Stimulated activated CD4-positive, alpha-beta T cell treated with anti-CD3 and anti-CD28 coated beads, Interleukin-2, amount 100 ng/mL, for 48 hours (primary cell): ENCODE measurements at places on chromosomes 4 and X.

- no peak for DNase-seq
Measured at GRCh38 chr4:76737180-76737579, 160.8 kb downstream of the SOWAHB start.

DNA sequence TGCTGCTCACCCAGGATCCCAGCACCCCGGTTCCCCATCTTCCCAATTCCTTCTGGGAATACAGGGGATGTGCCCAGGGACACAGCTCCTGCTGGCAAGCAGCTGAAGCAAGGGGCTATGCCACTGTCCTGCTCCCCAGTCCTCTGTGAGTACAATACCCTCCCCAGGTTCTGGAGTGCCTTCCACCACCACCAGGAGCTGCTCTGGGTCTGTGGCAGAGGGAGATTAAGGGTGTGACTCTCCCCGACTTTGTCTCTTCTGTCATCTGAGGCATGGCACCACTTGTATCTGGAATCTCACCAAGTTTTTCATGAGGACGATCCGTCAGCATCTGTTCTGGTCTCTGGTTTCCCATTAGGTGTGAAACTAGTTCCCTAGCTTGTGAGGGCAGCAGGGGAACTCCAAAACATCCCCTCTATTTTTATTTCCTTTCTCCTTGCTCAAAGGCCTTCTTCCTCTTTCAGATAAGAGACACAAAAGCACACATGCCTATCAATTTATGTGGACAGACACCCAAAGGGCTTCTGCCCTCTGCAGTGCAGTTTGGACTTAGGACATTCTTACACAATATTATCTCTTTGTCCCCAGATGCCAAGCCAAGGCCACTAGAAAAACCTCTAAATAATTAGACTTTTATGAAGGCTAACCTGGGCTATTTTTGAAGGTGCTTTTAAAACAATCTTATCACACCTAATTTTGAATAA, 26.8 kb downstream of the MGST2 start:
- DNase-seq, result no peak

DNA sequence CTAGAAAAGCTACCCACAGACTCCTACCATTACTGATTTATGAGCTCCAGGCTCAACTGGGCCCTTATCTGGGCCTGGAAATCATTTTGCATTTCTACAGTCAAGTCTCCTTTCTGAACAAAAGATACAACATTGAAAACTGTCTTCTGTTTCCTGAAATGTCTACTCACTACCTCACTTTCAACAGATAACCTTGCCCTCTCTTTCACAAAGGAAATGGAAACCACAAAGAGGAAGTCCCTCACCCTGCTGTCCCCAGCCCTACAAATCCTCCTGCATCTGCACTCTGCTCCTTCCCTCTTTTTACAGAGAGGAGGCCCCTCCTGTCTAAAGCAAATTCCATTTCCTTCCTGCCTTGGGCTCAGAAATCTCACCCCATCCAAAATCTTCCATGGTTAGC, 24.8 kb upstream of the CYBB start:
- DNase-seq, result no peak

DNA sequence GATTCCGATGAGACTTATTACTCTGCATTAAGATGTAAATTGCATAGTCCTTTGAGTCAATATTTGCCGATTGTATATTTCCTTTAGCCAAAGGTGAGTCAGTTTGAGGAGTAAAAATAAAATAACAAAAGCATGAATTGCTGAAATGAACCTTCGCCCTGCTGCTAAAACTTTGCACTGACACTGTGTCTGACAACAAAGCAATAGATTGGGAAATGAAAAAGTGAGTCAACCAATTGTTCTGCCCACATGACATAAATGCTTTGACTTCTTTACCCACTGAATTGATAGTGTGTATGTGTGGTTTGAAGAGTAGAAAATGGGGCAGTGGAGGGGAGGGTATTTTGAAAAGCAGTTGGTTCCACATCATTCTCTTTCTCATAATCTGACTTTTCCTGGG, 88.4 kb upstream of the AFF2 start:
- no peak for DNase-seq

- no peak for DNase-seq
Measured at GRCh38 chr4:120291541-120291940, 224.9 kb upstream of the MAD2L1 start.

DNA sequence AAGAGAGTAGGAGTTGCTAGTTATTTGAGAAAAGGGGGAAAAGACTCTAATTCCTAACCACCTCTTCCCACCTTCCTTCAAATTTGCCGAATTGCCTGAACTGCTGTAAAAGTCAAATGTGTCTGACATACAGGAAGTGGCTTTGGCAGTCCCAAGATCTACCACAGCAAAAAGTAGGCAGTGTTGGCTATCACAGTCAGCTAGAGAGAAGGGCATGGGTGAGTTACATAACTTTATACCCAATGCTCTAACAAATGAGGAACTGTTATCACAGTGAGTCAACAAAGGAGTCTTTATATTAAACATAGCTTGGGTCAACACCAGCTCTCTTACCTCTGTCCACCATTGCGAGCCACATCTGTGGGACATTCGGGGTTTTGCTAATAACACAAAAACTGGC, 2.4 kb upstream of the MBNL3 start:
- DNase-seq, result no peak

DNA sequence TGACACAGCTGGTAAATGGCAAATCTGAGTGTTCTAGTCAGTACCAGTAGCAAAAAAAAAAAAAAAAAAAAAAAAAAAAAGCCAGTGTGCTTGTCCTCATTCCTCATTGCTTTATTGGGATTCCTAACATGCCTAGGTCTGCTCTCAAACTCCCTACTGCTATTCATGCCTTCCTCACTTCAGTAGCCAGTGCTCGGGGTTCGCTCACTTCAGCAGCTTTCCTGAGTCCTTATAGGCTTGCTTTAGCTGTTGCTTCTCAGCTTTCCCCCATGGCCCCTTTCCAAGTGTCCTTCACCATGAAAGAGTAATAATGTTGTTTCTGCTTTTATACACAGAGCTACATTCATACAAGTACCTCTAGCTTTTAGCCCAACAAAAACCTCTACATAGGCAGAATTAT, 30.8 kb downstream of the SLITRK2 start:
- no peak for DNase-seq

GRCh38 chr4:125041372-125041930, 273.3 kb upstream of the FAT4 start:
- DNase-seq, result no peak

- no peak for DNase-seq
Measured at GRCh38 chr4:90187148-90187884, 60.1 kb downstream of the CCSER1 start.

GRCh38 chr4:95293014-95293413, 255.8 kb downstream of the UNC5C start:
- no peak for DNase-seq

DNA sequence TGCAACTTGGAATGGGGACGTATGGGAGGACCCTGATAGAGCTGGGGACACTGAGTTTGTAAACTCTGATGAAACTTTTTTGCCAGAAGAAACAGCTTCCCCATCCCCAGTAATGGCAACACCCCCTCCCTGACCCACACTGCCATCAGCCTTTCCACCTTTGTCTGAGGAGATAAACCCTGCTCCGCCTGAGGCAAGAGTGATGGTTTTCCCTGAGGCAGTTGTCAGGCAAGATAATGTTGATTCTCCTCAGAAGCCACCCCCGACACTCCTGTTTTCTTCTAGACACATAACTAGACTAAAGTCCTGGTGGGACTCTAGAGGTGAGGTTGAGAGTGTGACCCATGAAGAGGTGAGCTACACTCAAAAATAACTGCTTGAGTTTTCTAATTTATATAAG, 71.9 kb upstream of the STK26 start:
- DNase-seq, result no peak

GRCh38 chr4:11376571-11376970, 52.1 kb downstream of the HS3ST1 start:
- DNase-seq, result no peak

DNA sequence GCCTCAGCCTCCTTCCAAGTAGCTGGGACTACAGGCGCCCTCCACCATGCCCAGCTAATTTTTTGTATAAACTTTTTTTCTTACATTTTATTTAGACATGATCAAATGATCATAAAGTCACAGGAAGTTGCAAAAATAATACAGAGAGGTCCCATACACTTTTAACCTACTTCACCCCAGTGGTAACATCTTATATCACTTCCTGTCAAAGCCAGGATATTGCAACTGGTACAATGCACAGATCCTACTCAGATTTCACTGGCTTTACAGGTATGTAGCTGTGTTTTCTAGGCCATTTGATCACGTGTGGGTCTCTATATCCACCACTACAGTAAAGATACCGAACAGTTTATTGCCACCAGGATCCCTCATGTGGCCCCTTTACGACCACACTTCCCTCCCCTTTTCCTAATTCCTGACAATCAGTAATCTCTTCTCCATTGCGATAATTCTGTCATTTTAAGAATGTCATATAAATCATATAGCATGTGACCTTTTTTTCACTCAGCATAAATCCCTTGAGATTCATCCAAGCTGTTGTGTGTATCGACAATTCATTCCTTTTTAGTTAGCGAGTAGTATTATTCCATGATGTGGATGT, 18.0 kb downstream of the RPS6KA3 start:
- DNase-seq, result no peak

DNA sequence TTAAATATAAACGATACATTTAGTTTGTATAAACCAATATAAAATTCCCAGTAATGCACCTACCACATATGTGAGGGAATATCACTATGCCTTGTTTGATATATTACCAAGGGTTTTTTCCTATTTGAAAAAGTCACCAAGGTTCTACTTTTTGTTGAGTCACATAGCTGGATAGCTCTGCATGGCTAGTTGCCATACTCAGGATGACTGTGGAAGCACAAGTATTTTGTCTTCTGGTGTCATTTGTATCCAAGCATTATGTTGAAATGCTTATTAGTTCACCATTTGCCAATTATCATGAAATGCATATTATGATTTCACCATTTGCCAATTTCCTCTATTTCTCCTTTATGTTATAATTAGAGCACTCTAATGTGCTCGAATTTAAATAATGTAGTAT, 162.7 kb upstream of the TTC29 start:
- no peak for DNase-seq

DNA sequence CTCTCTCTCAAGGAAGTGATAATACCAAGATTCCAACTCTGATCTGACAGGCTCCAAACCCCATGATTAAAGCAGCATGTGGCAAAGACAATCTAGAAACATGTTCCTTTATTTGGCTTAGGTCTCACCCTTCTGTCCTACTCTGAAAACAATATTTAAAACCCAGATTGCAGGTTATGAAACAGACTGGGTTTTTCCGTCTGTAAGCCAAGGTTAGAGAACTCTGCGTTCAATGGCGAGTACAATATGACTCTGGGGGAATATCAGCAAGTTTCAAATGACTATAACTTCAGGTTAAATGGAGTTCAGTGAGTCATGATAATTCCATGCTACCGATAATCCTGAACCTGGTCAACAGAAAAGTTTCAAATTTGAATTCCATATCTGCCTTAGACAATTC, 50.8 kb downstream of the ANAPC10 start:
- DNase-seq, result no peak

- DNase-seq, result no peak
Measured at GRCh38 chrX:72255445-72255844, 16.6 kb upstream of the ERCC6L start.

GRCh38 chr4:102620697-102621497, 119.7 kb downstream of the NFKB1 start:
- no peak for DNase-seq

GRCh38 chr4:108171339-108172230, 2.9 kb upstream of the LEF1 start:
- peak; percentile 49 for DNase-seq

DNA sequence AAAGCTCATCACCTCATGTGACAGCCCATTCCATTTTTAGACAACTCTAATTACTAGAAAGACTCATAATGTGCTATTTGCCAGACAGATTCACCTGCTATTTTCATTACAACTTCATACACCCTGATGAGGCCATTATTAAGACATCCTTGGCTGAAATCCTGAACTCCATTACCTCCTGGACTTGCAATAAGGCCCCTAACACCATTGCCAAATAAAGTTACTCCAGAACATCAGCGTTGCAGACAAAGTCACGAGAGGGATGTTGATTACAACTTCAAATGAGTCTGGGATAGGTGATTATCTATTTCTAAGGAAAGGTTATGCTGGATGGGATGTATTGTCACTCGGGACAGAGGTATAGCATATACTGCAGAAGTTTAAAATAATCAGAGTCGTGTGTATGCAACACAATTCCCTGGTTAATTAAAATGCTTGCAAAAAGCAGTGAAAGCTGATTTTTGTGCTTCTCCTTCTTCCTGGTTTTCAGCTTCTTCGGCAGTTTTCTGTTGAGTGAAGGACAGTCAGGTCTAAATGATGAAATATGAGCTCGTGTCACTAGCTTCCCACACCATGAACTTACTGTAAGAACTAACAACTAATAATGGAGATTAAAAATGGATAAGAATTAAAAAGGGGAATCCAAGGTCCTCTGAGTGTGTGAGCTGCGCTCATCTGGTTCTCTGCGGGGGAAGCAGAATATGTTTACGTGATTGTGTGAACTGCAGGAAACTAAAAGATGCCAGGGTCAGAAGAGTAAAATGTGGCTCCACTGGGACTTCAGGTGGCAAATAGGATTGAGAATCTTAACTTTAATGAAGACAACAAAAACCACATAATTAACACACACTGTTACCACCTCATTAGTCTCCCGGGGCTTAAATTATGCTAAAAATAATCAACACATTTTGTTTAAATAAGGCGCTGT, 17.6 kb upstream of the SOD3 start:
- no peak for DNase-seq

DNA sequence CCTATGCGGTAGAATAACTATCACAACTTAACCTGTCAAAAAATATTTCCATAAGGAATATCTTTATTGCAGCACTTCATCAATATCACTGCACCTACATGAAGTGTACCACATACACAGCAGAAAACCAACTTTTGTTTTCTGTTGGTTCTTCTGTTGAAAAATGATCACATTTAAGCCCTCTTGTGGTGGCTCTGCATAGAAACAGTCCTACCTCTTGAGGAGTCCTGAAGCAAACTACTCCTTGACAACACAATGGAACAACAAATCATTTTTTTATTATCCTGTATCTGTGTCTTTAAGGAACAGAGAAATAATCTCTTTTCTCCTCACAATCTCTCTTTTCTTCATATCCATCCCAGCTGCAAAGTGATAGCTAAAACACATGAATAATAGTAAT, 39.8 kb upstream of the ATOH1 start:
- no peak for DNase-seq

DNA sequence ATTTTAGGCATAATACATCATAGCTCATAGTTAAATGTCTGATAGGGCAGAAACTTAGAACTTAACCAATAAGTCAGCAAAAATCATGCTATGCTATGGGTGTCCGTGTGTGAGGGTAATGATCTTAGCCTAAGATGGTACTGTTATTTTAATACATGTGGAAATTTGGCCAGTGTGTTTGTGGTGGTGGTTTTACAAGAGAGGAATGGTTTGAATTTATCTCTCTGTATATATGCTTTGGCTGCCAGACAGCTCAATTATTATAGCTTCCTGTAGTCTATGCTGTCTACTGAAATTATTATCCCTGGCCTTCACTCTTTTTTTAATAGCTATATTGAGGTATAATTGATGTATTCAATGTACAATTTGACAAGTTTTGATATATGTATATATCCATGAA, 21.3 kb downstream of the ZNF330 start:
- DNase-seq, result no peak
